ENCODE measurements at places on chromosomes 2 and 18.

DNA sequence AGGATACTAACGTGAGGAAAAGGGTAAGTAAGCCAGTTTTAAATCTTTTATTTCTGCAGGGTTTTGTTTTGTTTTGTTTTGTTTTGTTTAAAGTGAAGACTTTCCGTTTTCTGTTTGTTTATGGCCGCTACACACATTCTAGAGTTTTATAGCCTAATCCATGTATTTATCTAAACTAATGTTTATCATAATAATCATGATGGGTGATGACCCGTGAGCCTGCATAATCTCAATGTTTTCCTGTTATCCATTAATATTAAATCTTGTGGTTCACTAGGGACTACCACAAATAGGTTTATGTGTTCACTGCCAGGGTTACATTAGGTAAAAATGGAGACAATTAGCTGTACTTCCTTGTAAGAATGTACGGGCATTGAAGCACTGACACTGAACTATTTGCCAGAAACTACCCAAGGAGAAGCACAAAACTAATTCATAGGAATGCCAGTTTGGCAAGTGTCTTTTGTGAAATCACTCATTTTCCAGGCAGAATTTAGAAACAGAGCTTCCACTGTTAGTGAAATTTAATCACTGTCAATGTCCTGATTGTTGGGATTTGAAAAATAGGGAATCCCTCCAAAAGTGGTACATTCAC is 574.8 kb downstream of the LRP1B start:
- DNase-seq = no peak

GRCh38 chr2:186771395-186771794 is 77.5 kb downstream of the FAM171B start:
- DNase-seq = no peak

- DNase-seq = peak; percentile 11
These were observed 184.3 kb downstream of the GULP1 start for GRCh38 chr2:188475945-188476344.

DNA sequence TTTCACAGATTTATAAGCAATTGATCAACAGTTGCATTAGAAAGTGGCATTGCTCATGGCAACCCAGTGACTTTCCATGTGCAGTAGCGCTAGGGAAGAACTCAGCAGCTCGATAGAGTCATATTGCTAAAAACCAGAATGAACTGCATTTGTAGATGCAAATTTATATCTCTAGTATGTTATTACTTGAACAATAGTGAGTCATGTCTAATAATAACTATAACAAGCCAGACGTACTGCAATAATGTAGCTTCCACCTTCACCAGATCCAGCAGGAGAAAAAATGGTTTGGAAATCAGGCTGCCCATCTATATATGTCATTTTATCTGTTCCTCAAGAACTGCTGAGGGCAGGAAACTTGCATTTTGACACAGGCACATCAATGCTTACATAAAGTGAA is 66.5 kb upstream of the FIGN start:
- DNase-seq = no peak

DNA sequence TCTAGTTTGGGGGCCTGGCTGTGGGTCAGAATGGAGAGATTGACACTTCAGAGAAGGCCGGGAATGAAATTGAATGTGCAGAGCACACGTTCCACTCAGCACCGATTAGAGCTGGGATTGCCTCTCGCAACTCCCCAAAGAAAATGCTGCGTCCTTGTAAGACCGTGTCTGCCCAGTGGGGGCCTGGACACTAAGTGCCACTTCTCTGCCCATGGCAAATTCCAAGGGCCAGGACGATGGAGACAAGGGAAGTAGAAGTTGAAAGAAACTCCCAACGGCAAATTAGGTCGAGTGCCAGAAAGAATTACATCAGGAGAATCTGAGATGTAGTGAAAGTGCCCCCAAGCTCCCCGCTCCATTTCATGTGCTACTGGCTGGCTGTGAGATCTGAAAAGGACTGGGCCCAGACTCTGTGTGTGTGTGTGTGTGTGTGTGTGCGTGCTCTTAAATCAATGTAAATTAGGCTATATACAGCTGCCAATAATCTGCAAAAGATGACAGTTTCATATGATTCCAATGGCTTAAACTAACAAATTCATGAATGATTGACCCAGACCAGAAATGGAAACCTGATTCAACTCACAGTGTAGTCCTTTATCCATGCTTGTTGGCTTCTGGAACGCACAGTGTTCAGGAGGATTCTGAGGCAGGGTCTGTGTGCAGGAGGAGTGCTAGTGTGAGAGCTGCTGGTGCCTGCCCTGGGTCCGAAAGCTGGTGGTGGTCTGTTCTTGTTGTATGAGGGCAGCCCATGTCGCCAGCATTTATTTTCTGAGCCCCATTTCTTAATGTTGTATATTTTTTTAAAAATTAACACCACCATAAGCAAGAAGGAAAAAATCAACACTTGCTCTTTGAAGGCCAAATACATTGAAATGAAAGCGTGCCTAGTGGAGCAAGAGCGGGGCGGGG is 234.3 kb downstream of the AGAP1 start:
- peak; percentile 91 for DNase-seq

- DNase-seq = no peak
These were observed 12.2 kb downstream of the SLC9A4 start for GRCh38 chr2:102485147-102485785.

- no peak for DNase-seq
These were observed 101.5 kb downstream of the CDH7 start for GRCh38 chr18:65852273-65852672.

GRCh38 chr2:44116319-44116718 is 52.4 kb upstream of the PPM1B start:
- no peak for DNase-seq

GRCh38 chr18:2588666-2589344 is 17.4 kb downstream of the NDC80 start:
- DNase-seq = no peak

DNA sequence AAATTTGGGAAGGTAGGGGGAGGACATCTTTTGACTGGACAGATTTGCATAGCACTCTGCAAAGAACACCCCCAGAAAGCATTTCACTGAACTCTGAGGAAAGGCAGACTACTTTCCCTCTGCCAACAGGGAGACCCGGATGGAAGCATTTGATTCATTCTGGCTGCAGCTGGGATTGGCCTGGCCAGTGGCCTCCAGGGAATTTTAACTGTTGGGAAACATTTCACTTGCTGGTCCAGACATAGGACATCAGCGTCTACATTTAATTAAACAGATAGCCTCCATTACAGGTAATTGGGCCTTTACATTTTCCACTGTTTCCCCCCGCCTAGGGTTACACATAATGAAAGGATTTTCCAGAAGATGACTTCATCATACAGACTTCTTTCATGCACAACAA is 92.8 kb downstream of the MARCHF4 start:
- no peak for DNase-seq

Data from retina (tissue), 1 donor.